ENCODE measurements at places on chromosomes 2 and 18.

DNA sequence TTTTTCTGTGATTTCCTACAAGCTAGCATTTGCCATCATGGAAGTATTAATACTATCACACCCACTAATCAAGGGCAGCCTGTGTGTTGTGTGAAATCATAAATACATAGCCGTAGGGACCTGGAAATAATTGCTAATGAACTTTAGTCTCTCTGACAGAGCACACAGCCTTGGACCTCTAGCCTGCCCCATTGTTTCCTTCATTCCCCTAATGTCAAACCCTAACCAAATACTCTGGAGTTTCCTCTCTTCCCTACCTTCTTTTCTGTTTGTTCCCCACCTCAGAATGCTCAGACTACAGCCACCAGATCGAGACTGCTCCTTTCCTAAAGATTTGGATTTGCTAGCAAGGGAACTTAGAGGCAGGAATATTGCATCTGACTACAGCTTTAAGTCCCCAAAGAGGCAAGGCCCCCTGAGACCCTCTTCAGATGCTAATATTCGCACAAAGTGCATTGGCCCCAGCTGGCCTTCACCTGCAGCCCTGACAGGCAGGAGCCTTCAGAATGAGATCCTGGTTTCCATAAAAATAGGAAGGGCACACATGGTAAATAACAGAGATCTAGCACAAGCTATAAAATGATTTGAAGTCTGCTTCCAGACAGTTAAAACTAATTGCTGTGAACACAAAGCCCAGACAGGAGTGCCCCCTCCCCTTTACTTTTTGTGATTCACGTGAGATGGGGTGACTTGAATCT, 279.2 kb upstream of the DCC start:
- no peak for DNase-seq

- no peak for DNase-seq
Measured at GRCh38 chr2:172462849-172463381, 35.5 kb downstream of the ITGA6 start.

DNA sequence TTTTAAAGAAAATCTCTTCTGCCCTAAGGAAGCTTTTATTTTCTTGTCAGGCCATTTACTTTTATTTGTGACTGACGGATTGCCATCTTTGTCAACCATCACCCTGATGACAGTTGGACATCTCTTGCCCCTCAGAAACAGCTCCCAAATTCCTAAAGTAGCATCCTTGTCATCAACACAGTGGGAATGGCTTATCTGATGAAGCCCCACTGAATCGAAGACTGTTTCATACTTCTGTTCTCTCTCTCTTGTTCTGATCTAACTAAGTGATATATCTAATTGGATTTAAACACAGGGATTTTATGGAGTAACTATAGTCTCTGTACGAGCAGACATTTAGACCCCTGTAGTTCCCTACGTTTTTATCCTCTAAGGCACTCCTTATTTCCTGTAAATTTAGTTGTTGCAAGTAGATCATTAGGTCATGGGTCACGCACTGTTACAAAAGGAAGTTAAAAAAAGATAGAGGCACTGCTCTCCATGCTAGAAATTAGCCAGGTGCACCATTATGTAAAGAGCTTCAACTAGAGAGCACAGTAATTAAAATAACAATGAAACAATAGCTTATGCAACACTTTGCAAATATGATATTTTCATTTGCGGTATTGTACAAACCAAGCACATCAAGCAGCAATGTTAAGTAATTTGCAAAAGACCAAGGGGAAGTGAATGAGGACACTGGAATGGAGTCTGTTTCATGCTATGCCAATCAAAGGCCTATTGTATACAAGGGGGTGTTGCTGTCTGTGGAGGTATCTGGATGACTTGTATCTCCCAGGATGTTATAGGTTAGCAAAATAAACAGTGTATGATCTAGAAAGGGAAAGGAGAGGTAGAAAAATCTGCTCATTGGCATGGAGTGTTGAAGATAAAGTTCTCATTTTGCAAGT, 284.7 kb downstream of the LRRTM1 start:
- no peak for DNase-seq

DNA sequence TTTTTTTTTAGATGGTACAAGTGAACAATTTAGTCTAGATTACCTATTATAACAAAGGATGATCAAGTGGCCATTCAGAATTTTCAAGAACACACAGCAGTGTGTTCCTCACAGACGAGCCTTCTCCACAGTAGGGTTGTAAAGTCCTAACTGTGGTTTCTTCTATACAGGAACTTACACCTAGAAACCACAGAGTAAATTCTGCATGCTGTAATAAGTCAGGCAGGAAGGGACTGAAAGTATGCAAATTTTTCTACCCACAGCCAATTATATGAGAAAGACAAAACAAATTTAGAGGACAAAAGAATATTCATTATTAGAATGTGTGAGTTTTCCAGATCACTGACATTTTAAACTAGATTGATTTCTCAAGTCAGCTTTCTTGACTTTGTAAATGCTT, 99.5 kb downstream of the RBMS1 start:
- no peak for DNase-seq

DNA sequence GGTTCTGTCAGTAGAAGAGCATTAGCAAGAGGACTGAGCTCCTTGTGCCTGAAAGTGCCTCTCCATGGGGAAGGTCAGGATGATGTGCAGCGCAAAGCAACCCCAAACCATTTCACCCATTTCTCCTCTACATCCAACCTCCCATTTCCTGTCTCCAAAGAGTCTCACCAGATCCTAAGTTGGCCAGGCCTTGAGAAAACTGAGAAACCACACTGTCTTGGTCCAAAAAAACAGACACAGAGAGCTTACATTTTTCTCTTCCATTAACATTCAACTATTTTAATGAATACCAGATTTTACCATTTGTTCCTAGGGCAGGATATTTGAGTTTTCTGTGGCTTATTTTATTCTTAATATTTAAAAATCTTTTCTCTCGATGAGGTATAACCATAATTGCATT, 195.0 kb downstream of the EPHA4 start:
- no peak for DNase-seq

DNA sequence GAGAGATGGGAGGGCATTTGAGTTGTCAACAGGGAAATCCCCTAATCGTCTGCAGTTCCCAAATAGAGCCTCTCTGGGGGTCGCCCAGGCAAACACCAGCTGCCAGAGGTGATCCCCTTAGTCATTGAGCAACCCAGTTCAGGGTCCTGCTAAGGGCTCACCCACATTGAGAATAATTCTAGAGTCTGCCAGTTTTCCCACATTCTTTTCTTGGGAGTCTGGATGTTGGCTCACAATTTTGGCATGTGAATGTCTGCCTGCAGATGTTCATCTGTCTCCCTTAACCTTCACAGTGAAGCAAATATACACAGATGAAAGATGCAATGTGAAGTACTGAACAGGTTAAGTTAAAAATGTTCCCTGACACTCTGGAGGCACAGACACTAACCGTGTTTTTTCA, 11.4 kb upstream of the SMIM21 start:
- no peak for DNase-seq

DNA sequence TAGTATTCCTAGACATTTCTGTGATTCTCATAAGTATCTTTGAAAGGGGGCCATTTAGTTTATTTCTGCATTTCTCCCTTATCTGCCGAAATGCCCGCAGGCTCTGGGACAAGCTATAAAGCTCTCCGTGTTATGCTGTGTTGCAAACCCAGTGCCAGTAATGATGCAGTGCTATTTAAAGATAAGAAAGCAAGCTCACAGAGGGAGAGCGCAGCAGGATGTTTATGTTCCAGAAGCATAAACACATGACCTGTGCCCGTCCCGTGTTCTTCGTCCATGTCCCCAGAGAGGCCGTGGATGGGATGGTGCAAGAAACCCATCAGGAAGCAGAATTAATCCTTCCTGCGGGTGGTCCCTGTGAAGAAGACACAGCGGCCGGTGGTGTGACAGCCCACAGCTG, 99.4 kb downstream of the NEDD4L start:
- DNase-seq = no peak

- no peak for DNase-seq
Measured at GRCh38 chr2:202270487-202270886, 4.9 kb downstream of the NOP58 start.

- DNase-seq = no peak
Measured at GRCh38 chr2:36338827-36339145, 16.8 kb upstream of the CRIM1 start.

DNA sequence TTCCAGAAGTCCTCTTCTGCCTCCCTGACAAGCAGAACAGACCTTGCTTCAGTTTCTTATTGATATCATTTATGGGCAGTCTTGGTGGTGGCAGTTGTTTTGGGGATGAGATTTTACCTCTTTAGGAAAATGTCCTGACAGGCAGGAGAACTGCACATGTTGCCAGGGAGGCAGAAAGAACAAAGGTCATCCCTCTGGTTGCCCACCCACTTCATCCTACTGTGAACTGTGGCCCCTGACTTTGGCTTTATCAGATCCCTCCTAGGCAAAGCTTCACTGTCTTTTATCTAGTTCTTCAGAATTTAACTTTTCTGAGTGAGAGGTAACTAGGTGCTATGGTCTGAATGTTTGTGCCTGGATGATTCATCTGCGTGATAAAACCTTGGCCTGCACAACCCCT, 2071.3 kb upstream of the CELF4 start:
- DNase-seq = no peak

DNA sequence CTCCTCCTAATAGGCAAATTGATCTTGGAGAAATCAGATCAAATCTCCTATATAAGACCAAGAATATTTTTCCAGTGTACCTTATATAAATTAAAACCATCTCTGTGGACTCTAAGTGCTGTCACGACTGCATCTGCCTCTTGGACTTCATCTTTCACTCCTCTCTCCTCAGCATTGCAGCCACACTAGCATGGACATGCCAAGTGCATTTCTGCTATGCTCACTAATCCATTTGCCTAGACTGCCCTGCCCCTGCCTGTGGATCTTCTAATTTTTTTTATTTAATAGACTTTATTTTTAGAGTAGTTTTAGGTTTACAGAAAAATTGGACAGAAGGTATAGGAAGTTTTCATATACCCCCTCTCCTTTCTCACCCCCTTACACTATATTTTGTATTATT, 146.7 kb upstream of the VWC2L start:
- DNase-seq = no peak

- DNase-seq = no peak
Measured at GRCh38 chr18:58348517-58348916, 280.4 kb downstream of the ALPK2 start.

GRCh38 chr2:238803996-238804870, 43.7 kb upstream of the TWIST2 start:
- no peak for DNase-seq

DNA sequence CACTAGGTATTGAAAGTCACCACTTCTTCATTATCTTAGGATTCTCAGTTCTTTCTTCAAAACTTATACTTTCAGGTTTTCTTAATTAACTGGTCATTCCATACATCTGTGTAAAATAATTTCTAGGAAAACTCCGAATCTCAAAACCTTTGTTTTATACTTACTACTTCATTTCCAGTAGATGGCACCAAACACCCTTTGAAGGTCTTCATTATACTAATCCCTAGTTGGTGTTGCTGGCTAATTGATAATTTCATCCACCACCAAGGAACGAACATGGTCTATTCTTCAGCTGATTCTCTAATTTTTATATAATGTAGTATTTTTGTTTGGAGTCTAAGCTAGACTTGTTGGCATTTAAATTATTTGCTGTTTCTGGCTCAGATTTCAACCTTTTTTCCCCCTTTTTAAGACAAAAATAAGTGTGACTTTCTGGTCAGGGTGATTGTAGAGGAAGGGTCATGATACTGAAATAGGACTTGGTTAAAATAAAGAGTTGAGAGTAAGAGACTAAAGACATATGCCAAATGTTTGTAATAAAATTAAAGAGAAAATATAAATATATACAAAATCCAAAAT, 2.8 kb upstream of the MXD1 start:
- DNase-seq = no peak

GRCh38 chr2:225117051-225117716, 74.9 kb upstream of the DOCK10 start:
- DNase-seq = no peak

DNA sequence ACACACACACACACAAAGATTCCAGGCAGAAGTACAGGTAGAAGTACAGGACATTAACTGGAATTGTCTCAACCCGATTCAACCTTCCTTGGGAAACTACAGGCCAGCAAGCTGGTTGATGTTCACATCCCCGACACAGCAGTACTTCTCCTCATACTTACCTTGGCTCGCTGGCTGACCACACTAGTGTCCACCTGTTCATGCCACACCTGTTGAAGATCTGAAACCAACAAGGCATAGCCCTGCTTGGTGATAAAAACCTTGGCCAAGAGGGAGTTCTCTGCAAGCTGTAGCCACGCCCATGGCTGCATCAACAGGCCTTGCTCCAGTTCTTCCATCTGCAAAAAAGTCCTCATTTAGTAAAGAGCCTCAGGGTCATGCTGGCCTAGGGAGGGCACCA, 2.6 kb downstream of the NHEJ1 start:
- DNase-seq = no peak

- DNase-seq = no peak
Measured at GRCh38 chr2:67625178-67625577, 228.0 kb downstream of the ETAA1 start.

DNA sequence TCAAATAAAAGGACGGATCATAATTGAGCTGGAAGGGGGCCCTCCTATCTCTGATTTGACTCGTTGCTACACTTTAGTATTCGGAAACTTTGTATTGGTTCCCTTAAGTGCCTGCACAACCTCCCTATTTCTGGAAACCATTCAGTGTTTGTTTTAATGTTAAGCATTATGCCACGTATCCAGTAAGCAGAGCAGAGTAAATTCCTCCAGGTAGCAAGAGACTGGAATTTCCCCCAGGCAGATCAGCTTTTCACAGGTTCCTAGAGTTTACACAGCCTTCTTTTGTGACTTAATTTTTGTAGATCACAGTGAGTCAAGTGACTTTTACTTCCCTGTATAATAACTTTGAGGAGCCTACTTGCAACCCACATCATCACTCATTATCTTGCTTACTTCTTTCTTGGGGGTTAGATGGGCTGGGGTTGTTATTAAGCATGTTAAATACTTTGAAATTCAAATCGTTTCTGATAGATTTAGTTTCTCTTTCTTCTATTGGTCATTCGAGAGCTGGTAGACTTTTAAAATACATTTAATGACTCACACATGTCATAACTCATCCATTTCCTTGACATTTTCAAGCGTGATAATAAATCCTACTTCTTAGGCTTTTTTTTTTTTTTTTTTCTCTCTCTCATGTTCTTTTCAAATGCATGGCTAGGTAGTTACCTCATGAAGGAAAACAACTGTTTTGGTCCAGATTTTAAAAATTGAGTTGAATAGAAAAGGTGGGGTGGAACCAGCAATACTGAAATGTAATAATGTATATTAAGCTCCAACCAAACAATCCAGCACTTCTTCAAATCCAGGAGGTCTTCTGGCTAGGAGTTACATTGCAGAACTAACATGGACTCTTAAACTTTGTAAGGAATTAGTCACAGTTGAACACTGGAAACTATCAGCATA, 219.3 kb downstream of the NEDD4L start:
- no peak for DNase-seq

DNA sequence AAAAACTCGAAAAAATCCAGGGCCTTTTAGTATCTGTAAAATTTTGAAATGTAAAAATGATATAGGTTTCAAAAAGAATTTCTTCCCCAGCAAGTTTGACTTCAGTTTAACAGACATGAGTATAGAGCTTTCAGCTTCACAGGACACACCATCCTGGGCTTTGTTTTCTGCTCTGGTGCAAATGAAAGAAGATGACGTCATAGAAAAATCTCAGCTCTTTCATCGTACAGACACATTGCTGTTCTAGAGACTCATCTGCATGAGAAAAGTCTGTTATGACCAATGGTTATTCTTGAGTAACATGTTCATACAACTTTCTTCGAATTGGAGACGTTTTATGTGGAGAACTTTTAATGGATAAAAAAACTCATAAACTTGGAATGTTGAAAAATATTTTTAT, 111.7 kb upstream of the DYNAP start:
- no peak for DNase-seq

- no peak for DNase-seq
Measured at GRCh38 chr2:74959106-74959751, 786 bp downstream of the POLE4 start.

- DNase-seq = no peak
Measured at GRCh38 chr2:163602196-163602595, 133.6 kb downstream of the FIGN start.

Data from cortex of kidney (tissue), 1 donor.